ENCODE measurements at places on chromosomes 13 and 19.
A peak's percentile ranks its signal among the peaks of the same experiment; 100 is the strongest.

GRCh38 chr19:2180881-2181632 is 17.3 kb downstream of the DOT1L start:
- DNase-seq = no peak

GRCh38 chr13:38686577-38687245 is at the start of gene FREM2:
Gene FREM2, plus strand, starts transcription at chr13:38687077. Its CDS starts 268 bp downstream, at chr13:38687345.
- DNase-seq = no peak

- no peak for DNase-seq
Observed at GRCh38 chr13:98285317-98285716, 108.2 kb upstream of the RNF113B start.

- peak; percentile 76 for DNase-seq
Observed at GRCh38 chr19:40974633-40975037, 16.4 kb upstream of the CYP2B6 start.
